ENCODE measurements at places on chromosomes 7 and 10.

GRCh38 chr7:36116347-36117202, 36.5 kb upstream of the EEPD1 start:
- DNase-seq, result no peak

DNA sequence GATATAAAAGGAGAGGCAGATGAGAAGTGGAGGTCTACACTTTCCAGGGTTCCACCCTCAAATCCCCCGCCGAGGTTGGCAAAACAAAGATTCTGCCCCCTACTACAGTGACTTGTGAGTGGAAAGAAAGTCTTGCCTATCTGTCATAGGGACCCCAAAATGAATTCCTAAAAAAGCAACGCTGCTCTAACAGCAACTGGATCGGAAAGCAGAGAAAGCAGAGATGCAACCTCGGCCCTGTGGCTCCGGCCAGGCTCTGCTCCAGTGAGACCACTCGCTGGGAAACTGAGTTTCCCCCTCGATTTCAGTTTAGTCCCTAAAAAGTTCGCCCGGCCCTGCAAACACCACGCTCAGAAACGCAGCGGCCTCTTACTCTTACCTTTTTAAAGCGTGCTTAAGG, 297.9 kb upstream of the NFE2L3 start:
- DNase-seq, result no peak

- DNase-seq, result no peak
These were observed 570.9 kb downstream of the LRMDA start for GRCh38 chr10:76002262-76002854.

DNA sequence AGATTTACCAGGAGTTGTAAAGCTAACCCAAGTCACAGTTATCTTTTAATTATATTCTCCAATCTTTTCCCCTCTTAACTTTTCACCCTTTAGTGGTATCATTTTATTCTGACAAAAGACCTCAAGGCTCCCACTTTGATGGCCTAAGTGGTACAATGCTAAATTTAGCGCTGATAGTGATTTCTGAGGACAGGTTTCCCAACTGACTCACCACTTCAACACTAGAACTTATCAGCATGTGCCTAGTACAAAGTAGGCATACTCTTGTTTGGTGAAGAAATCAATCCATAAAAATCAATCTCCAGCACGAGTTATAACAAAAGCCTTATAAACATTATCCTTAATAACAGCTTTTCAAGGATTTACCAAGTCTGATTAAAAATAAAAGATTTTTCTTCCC, 7.5 kb downstream of the SNX13 start:
- DNase-seq, result no peak

DNA sequence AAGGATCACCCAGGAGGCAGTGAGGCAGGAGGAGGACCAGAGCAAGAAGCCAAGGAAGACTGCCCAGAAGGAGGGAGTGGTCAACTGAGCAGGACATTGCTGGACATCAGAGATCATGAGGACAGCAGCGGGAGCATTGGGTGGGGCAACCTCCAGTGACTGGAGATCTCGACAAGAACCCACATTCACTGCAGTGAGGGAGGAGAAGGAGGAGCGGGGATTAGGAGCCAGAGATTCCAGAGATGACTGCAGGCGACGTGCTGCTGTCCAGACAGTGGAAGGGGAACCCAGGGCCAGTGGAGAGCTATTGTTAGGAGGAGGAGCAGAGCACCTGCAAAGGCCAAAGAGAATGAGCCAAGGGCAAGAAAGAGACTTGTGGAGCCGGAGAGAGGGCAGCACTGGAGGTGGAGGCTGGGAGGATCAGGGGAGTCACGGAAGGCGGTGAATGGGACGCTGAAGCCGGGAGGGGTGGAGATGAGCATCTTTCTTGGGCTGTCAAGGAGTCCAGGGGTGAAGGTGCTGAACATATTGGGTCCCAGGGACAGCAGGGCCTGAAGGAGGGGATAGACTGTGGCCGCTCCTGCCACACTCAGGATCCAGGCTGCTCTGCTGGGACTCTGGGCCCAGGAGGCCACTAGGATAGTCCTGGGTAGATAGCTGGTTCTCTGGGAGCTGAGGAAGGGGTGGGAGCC, 140.1 kb upstream of the UNC5B start:
- DNase-seq, result no peak

DNA sequence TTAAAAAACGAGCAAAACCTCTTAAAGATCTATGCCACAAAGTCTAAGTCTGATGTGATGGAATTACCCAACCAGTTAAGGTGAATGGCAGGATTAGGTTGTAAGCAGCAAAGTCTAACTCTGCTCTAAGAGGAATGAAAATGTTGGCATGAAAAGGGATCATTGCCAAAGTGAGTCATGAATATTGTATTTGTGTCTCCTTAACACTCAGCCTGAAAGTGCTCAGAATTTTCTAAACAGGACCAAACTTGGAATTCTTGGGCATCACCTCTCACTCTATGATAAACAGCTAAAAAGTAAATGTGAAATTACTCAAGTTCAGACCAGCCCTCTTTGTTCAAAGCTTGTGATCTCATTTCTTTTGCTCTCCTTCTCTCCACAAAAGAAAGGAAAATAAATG, 27.0 kb downstream of the PPP1R3A start:
- no peak for DNase-seq
